ENCODE measurements at places on chromosomes 6 and 20.

DNA sequence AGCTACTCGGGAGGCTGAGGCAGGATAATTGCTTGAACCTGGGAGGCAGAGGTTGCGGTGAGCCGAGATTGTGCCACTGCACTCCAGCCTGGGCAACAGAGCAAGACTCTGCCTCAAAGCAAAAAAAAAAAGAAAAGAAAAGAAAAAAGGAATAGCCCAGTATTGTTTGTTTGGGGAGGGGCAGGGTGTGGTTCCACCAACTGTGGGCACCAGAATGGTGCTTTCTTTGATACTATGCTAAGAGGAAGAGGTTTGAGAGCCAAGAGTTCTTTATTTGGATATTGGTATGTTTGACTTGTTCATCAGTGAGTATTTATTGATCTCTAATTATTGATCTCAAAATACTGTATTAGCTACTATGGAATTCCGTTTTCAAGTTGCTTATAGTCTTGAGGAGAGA is 72.3 kb downstream of the CEP57L1 start:
- DNase-seq, result no peak

DNA sequence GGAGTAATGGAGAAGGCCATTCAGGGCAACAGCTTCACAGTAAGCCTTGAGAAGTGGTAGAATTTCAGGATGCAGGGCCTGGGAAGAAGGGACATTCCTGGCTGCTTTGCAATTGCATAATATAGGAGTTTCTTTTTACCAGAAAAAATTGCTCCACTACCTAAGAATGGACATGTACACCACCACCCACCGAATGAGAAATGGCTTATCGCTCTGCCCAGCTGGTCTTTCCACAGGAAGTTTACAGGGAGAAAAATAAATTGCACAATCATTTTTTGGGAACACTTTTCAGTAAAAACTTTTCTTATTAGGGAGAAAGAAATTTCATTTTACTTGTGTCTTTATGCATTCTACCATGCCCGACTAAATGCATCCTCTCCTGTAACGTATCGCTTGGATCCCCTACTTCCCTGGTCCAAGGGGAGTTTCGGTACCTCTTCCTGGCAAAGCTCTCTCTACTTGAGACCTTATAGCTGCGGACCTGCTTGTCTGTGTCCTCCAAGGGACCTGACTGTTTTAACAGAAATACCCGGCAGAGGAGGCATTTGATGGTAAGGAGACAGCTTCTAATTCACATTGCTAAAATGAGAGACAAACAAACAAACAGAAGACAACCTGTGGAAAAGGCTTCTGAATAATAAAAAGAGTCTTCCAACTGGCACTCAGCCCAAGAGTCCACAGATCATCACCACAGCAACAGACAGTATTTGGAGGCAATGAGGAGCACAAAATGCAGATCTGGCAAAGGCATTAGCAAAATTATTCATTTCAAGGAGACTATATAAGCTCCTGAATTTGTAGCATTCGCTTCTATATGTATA is 54.2 kb downstream of the MAP3K5 start:
- DNase-seq, result no peak

DNA sequence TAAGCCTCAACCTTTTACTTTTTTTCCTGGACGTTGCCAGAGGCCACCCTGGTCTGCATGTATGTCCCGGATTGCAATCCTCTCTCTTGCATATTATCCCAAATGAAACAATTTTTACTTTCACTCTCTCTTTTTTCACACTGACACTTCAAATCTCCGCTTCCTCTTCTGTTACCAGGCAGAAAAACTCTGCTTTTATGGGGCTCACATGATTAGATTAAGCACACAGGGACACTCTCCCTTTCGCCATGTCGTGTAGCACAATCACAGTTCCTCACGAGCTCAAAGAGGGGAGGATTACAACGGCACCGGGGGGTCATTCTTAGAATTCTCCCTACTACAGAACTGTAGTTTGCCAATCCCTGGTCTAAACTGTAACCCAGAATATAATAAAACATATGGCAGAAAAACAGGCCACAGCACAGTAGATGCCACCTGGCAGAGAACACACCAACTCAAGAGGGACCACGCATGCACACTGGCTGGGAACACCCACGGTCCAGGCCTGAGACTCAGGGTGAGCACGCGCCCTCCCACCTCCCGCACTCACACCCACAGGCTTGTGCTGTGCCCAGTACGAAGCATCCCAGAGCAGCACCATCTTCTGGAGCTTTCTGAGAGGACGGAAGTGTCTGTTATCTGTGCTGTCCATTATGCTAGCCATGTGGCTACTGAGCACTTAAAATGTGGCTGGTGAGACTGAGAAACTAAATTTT is 288.7 kb downstream of the KIF16B start:
- no peak for DNase-seq

- DNase-seq, result peak; percentile 61
Observed at GRCh38 chr20:46333161-46333991, 25.1 kb upstream of the CDH22 start.

GRCh38 chr20:49560646-49561045 is 7.3 kb downstream of the PTGIS start:
- no peak for DNase-seq

DNA sequence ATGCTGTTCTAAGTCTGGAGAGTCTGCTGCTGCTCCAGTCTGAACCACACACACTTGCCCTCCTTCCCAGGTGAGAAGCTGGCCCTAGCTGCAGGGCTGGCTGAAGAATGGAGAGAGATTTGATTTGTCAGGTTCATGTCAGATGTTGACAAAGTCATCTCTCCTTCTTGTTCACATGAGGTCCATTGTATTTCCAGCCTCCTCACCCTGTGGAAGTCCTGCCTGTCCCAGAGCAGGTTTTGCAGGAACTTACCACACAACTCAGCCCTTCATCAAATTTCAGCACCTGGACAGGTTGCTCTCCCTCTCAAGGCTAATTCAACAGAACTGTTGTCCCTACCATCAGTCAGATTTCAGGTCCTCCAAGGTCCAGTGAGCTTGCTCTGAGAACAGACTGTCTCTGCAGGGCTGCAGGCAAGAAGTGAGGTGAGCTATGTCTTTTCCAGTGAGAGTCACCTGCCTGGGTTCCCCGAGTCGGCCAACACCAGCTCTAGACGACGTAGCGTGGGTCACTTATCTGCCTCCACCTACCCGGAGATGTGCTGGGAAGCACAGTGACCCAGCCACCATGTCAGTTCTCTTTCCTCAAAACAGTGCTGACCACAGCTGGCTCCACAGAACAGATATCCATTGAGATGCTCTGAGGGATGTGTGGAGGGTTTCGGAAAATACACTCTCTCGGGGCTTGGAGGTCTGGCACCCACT is 58.0 kb upstream of the CD93 start:
- no peak for DNase-seq

DNA sequence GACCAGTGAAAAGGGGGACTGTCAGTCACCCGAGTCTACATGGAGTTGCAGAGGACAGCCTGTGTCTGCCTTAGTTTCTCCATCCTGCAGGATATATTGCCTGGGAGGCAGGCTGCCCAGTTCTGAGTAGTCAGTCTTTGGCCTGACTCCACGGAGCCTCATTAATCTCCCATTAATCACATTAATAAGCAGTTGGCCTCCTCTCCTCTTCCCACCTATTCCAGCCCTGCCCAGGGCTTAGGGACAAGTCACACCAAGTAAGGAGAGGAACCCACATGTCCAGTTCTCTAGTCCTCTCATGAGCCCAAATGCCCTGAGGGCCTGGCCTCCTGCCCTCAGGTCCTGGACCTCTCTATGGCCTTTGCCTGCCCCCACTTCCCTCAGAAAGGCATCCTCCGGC is 1.3 kb upstream of the MUCL3 start:
- DNase-seq, result no peak

DNA sequence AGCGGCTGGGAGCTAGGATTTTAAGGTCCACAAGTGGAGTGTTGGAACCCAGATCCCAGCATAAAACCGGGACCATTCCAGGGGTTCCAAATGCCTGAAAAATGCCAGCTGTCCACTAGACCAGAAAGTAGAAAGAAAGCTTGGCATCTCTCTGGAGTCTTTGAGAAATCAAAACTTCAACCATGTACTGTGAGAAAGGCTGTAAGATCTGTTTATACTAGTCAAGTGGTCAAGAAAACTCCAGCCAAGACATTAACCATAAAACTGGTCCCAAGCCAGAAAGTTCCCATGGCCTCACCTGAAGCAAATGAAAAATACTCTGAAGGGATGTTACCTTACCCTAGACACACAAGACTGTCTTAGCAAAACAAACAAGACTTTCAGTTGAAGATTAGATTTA is 112.6 kb downstream of the DCDC2 start:
- DNase-seq, result peak; percentile 25

- DNase-seq, result no peak
Observed at GRCh38 chr6:102660303-102660702, 1266.8 kb downstream of the GRIK2 start.

DNA sequence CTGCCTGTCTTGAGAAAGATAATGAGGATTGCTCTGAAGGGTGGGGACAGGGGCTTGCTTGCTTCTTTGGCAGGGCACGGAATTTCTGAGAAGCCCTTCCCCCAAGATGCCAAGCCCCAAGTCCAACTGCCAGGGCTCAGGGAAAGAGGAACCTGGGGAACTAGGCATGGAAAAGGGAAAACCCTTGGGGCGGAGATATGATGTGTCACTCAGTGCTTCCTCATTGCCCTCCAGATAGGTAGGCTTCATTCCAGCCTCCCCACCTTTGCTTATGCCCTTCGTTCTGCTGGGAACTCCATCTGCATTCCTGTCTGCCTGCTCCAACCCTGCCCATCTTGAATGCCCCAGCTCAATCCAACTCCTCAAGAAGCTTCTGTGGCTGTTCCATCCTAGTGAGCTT is 61.2 kb downstream of the VEGFA start:
- DNase-seq, result no peak

DNA sequence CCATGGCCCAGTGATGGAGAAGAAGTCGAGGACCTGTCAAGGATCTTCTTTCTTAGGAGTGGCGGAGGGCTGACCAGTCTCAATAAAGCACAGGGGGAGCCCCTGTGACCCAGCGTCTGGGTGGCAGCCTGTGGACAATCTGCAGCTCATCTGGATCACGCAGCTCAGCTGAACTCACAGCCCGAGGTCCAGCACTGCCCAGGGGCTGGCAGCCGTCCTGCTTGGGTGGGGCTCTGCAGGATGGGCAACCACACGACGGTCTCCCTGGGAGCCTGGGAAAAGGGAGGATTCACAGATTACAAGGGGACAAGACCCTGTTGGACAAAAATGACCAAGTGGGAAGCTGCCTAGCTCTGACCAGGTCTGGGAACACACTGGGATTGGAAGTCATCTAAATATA is 110.8 kb downstream of the MYLK4 start:
- DNase-seq, result no peak

- peak; percentile 7 for DNase-seq
Observed at GRCh38 chr6:17448165-17448564, 54.8 kb downstream of the CAP2 start.

DNA sequence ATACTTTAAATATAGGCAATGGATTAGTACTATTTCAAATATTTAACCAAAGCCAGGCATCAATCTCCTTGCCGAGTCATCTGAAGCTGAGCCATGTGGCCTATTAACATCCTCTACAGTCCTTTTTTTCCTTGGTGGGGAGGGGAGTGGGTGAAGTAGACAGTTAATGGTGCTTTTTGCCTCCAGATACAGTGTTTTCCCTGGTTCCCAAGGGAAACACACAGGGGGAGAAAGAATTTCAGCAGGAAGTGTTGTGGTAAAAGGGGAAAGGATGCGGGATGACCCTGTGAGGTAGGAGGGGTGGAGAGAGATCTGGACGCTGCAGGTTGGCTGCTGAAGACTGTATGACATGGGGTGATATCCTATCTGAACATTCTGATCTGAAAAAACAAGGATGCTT is 9.6 kb downstream of the CLDN20 start:
- DNase-seq, result no peak

Measured in DMS79 treated with DMSO at 0.1 percent for 48 hours (cell line).